GM06990 (cell line): ENCODE measurements at places on chromosomes 7 and 10.

GRCh38 chr7:77481615-77482014 lies 55.5 kb upstream of the PTPN12 start:
- DNase-seq: no peak

GRCh38 chr10:76631884-76632766 lies 1005.5 kb downstream of the KCNMA1 start:
- no peak for DNase-seq

DNA sequence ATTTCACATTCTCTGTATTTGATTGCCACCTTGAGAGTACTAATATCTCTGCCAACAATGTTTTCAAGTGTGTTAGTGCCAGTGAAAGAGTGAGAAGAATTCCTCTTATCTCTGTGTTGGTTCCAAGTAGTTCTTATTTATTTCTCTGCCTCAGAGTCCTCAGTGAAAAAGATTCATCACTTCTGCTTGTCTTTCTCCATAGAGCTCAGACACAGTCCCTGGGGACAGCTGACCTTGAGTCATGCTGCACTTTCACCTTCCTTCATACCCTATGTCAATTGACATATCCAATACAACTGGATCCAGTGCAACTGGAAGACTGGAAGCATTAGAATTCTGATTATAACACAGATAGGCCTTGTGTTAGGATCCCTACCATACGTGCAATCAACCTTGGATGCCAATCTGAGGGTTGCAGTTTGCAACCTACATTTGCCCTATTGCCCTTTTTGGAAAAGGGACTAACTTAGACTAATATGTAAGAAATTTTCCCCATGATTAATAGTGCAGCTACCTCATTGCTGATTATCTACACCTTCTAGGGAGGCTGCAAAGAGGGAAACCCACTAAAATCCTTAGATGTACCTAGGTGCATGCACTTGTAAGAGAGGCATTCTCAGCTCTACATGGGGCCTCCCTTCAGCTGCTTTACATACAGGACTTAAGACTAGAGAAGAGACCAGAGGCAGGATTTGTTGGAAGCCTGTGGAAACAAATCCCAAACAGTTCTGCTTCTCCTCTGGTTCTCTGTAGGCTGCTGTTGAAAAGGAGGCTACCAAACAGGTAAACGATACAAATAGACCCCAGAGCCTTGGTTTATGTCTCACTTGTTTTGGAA lies 8.4 kb downstream of the IFIT2 start:
- DNase-seq: no peak

- DNase-seq: no peak
Observed at GRCh38 chr10:29763396-29763795, 128.6 kb upstream of the SVIL start.

DNA sequence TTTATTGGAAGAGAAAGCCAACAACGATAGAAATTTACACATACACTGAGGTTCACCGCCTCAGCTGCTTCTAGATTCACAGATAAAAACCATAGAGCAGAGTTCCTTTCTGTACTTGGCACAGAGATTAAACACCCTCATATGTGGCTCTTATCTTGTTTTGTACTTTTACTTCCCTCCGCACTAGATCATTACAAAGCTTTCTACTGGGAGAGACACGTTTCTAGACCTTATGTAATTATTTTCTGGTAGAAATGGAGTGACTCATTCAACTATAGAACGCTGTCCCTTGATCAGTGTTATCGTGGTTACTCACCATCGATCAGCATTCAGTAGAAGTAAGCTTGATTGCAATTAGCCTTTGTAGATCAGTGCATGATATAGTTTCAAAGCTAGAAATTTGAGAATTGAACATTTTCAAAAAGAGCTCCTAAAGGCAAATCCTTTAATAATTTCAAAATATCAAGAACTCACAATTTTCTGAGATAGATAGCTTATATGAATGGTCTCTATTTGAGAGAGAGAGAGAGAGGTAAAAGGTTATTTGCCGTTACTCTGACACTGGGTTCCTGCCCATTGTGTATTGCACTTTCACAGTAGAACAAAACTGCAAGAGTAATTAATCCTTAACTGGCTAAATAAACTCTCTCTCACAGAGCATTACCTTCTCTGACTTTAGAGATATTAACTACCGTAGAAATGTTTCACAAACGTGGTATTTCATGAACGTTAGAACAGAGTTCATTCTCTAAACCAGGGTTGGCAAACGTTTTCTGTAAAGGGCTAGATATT lies 26.1 kb upstream of the DNAJC1 start:
- no peak for DNase-seq

DNA sequence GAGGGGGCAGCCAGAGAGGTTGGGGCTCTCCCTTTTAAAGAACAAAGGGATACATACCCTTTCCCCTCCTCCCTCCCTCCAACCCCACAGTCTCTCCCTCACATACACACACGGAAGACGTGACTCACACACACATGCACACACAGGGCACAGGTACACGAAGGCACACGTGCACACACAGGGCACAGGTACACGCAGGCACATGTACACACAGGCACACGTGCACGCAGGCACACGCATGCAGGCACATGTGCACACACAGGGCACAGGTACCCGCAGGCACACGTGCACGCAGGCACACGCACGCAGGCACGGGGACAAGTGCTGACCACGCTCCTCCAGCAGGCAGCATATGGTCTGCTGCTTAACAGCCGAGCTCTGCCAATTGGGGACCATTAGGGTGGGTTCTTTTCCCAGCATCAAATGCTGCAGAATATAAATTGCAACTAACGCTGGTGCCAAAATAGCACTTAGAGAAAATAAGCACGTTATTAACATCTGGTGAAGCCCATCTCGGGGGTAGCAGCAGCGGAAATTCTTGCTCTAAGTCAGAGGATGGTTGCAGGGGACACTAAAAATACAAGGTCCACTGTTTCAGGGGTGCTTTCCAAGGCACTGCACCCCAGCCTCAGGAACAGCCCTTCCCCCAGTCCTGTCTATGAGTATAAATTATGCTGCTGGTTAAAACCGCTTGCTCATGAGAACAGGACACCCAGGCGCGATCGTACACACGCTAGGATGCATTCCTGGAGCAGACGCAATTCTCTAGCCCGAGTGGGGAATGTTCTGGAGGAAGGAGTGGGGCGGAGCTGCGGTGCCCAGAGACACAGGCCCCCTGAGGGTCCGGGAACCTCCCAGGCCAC lies 55.2 kb upstream of the TNRC18 start:
- no peak for DNase-seq

DNA sequence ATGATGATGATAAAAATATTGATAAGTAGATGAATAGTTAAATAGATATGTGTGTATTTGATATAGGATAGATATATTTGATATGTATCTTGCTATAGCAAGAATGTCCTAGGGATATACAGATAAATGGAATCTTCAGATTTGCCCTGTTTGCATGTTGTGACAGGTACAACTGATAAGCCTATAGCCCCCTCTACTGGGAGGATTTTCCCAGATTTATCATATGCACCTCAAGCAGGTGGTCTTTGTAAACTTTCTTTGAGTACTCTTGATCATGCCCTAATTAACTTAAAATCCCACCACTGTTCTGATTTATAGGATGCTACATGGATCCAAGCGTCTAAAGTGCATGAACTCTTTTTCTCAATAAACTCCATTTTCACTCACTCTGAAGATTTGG lies 1050.7 kb downstream of the SORCS3 start:
- DNase-seq: no peak

GRCh38 chr10:89029785-89030437 lies 39.3 kb downstream of the FAS start:
- peak; percentile 27 for DNase-seq

DNA sequence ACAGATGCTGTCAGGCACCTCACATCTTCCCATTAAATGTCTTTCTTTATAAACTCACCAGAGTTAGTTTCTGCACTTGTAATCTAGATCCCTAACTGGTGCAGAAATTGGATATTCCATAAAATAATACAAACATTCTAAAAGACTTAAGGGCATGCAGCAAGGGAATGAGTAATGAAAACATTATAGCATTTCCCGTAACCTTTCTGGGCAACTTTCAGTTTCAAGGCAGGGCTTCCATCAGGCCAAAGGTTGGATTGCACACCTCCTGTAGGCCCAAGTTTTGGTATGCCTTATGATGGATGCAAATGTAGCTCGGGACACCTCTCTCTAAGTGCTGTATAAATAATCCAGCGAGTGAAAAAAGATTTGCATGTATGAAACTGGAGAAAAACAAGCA lies 129.9 kb upstream of the LYZL2 start:
- DNase-seq: no peak

DNA sequence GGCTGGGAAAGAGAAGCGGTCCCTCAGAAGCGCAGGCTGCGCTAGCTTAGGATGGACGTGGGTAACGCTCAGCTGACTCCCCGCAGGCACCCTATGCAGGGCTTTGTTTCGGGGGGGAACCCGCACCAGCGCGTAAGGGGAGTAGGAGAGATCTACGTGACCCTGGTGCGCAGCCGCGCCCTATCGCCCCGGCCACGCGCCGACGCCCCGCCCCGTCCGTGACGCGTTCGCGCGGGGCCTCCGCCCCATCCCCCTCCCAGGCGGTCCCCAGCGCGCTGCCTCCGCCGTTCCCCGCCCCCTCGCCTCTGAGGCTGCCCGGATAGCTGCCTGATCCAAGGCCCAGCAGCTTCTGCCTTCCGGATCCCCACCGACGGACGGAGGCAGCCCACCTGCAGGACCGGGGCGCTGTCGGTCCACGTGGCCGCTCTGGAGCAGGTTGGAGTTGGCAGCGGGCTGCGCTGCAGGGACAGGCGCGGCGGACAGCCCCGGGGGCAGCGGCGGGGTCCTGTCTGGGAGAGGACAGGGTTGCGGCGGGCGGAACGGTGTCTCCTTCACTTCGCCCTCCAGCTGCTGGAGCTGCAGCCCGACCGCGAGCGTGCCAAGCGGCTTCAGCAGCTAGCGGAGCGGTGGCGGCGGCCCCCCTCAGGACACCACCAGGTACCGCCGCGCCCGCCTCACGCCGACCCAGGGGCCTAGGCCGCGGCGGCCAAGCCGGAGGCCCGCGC lies at the start of gene VDAC2:
Gene VDAC2, plus strand, starts transcription at position 515 of the 725 bp plus-strand sequence. CDS start 363 bp downstream, outside the sequence.
- peak; percentile 97 for DNase-seq

GRCh38 chr10:79417731-79418130 lies 27.7 kb downstream of the ZCCHC24 start:
- no peak for DNase-seq

GRCh38 chr7:3453398-3453797 lies 152.3 kb downstream of the SDK1 start:
- DNase-seq: no peak

DNA sequence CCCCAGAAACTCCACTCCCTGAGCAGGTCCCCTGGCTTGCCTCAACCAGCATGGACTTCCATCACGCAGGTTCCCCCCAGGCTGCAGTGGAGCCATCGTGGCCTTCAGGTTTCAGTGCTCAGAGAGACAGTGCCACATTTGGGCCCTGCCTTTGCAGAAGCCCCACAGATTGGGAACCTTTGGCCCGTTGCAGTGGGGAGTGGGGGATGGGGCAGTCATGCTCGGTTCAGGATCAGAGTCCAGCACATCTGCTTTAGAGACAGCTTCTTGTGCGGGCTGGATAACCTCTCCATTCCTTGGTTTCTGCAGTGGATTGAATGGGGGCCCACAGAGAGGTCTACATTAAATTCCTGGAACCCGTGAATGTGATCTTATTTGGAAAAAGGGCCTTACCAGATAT lies 183.9 kb downstream of the EBF3 start:
- DNase-seq: no peak
